CD4-positive, alpha-beta T cell treated with Interleukin-17A for 4 hours (primary cell): ENCODE measurements at places on chromosomes 1 and 21.
A peak's percentile ranks its signal among the peaks of the same experiment; 100 is the strongest.

GRCh38 chr1:155008015-155008941 lies 5.7 kb downstream of the ZBTB7B start:
- DNase-seq: peak; percentile 75

- no peak for DNase-seq
These were observed 28.2 kb downstream of the GPBP1L1 start for GRCh38 chr1:45658171-45658570.

GRCh38 chr1:59266180-59266926 lies 30.5 kb upstream of the FGGY start:
- DNase-seq: no peak

DNA sequence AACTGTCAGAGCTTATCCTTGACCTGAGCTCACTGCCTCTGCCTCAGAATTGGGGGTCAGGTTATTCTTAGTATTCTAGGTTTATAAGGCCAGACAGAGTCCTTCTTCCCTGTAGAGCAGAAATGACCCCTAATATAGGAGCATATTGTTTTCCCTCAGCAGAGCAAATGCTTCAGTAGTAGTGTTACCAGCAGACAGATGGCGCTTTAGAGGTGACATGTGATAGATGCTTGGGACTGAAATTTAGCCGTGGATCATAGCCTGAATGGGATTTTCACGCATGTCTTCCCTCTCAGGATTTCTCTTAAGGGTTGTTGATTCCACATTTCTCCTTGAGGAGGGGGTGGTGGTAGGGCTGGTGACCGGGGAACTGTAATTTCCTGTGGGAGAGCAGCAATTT lies 24.5 kb downstream of the ADARB1 start:
- DNase-seq: no peak

- DNase-seq: no peak
These were observed 63.1 kb downstream of the ZNF281 start for GRCh38 chr1:200346700-200347099.

DNA sequence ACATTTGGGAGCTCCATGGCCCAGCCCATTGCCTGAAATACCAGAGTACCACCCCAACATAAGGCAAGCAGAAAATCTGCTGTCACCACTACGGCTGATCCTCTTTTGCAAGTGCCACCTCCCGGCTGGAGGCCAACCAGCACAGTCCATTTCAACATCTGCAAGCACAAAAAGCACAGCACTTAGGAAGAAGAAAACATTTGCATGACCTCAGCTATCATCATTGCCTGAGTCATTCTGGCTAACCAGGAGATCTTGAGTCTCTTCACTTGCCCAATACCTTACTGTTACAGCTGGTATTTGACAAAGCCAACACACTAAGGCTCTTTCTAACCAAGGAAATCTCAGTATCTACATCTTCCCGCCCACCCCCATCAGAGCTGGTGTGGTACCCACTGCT lies 55.9 kb downstream of the NEK7 start:
- DNase-seq: no peak

DNA sequence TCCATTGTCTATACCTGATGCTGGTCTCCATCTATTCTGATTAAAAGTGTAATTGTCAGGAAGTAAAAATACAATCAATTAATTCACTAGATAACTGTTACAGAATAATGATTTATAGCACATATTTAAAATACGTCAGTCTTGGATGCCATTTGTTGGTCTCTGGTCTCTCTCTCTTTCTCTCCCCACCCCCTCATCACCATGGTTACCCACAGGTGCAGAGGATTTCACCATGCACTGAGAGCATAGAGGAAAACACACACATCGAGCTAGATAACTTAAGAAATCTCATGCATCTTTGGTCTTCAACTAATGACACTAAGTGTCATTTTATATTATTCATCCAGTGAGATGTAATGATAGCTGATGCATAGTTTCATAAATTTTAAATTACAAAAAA lies 33.4 kb downstream of the LRRC53 start:
- no peak for DNase-seq

- DNase-seq: no peak
These were observed 16.1 kb downstream of the ADORA1 start for GRCh38 chr1:203143641-203144040.

GRCh38 chr1:156135930-156136871 lies 17.2 kb upstream of the SEMA4A start:
- no peak for DNase-seq

DNA sequence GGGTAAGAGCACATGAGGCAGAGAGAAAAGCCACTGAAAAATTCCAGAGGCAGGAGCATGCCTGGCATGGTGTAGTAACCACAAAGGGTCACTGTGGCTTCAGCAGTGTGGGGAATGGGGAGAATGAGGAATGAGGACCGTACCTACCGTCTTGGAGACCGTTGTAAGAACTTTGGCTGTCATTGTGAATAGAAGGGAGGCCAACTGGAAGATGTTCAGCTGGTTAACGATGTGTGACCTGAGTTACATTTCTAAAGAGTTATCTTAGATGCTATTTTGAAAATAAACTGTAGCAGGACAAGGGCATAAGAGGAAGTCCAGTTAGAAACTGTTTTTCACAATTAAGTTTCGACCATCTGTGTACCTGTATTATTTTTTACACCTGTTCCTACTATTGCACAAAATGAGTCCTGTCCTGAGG lies 365.5 kb upstream of the SGIP1 start:
- DNase-seq: no peak

- DNase-seq: no peak
These were observed 78.3 kb downstream of the VPS26C start for GRCh38 chr21:37188825-37189224.

DNA sequence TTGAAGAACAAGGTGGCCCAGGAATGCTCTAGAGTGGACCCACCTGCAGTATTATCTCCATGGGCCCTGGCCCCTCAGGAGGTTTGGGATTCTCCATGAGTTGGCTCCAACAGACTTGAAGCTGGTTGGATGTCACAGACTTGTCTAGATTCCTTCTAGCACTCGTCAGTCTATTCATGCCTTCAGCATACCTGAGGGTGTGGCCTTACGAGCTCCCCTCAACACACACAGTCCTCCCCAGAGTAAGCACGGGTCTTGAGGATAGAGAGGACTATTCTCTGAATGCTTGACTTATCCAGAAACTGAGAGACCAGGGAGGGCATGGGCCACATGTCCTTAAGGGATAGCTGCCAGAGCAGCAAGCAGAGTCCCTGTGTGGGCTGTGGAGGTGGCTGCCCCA lies 45.9 kb upstream of the COL6A1 start:
- DNase-seq: no peak

GRCh38 chr1:185969028-185969427 lies 234.8 kb downstream of the HMCN1 start:
- no peak for DNase-seq

GRCh38 chr1:53237638-53238037 lies 680 bp downstream of the MAGOH start:
- DNase-seq: no peak

DNA sequence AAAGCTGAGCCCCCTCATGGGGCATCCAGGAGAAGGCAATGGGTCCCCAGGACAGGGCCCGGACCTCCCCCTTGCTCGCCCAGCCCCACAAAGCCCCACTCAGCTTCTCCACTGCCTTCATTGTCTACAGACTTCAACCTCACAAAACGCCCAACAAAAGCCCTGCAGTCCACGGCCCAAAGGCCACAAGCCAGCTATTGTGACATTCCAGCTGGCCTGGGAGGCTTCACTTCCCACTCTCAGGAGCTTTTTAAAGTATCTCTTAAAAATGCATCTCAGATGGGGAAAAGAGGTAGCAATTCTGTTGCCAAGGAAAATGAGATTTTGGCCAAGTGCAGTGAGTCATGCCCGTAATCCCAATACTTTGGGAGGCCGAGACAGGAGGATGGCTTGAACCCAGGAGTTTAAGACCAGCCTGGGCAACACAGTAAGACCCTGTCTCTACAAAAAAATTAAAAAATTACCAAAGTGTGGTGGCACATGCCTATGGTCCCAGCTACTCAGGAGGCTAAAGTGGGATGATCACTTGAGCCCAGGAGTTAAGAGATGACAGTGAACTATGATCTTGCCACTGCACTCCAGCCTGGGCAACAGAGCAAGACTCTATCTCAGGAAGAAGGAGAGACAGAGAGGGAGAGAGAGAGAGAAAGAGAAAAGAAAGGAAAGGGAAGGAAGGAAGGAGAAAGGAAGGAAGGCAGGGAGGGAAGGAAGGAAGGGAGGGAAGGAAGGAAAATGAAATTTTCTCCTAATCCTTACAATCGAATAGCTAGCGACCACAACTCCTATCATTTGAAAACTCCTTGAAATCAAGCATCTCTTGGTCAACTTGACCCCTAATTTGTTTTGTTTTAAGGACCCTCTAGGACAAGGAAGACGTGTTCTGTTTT lies 31.4 kb upstream of the TARDBP start:
- no peak for DNase-seq

- DNase-seq: no peak
These were observed 6.6 kb downstream of the FMO1 start for GRCh38 chr1:171254859-171255258.

DNA sequence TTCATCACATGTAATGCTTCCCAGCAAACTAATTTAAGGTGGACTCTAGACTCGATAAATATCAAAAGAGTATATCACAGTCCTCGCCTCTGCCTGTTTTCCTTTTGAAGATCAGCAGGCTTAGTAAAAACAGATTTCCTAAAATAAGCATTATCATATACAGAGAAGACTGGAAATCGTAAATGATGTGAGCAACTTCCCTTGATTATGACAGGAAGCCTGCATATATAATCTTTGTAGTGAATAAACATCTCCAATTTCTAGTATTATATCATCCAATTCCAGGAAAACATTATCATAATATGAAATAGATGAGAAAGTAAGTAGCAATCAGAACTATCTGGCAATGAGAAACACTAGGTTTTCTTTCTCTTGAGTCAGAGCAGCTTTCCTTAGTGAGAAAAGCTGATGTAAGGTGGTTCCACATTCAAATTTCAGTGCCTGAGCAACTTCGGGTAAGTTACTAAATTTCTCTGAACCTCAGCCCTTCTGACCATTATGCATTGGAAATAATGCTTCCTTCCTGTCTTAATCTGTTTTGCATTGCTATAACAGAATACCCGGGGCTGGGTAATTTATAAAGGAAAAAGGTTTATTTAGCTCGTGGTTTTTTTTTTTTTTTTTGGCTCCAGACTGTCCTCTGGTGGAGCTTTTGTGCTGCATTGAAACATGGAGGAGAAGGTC lies 12.6 kb upstream of the POU2F1 start:
- no peak for DNase-seq

GRCh38 chr1:82073071-82073470 lies 272.3 kb downstream of the ADGRL2 start:
- no peak for DNase-seq

- no peak for DNase-seq
These were observed 260.5 kb downstream of the MATN1 start for GRCh38 chr1:30462826-30463425.

DNA sequence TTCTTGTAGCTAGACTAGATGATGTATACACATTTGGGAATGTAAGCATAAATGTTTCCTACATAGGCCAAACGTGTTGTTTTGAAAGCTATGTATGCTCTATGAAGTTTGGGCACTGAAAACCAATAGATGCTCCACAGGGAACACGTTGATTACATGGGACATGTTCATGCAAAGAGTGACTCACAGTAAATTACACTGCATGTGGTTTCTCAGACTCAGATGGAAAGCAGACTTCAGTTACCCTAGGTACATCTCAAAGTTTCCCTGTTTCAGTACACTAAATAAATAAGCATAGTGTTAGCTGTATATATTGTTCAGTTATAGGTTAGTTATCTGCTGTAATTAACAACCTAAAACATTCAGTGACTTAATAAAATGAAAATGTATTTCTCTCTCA lies 301.9 kb upstream of the RUNX1 start:
- DNase-seq: no peak

- no peak for DNase-seq
These were observed 51.9 kb downstream of the KLHDC7A start for GRCh38 chr1:18532390-18533170.

- DNase-seq: no peak
These were observed 49.6 kb downstream of the HSF2BP start for GRCh38 chr21:43609501-43610340.

- no peak for DNase-seq
These were observed 4.5 kb upstream of the PRAMEF12 start for GRCh38 chr1:12769031-12769430.

DNA sequence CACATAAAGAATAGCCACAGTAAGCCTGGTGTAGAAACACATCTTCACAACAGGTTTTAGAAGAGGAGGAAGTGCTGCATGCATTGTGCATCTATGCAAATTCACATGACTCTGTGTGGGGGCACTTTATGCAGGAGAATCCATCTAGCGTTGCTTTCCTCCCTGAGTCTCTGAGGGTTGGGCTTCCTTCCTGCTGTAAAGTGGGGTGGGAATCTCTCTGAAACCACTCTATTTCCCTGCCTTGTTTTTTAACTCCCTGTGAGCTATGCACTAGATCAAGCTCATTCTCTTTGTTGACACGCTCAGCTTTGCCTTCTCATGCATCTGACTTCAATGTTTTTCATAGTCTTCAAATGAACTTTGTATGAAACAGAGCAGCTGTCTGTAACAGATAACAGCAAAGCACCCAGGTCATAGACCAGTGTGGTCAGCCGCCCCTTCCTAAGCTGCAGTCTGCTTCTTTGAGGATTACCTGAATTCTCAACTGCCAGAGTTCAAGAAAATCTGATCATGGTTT lies 102.7 kb upstream of the DPH5 start:
- peak; percentile 63 for DNase-seq

- no peak for DNase-seq
These were observed 36.6 kb downstream of the SRRM1 start for GRCh38 chr1:24679725-24680124.

- DNase-seq: no peak
These were observed 381.4 kb upstream of the PROX1 start for GRCh38 chr1:213606252-213606820.

GRCh38 chr1:53001128-53001527 lies 60.9 kb upstream of the PODN start:
- no peak for DNase-seq

DNA sequence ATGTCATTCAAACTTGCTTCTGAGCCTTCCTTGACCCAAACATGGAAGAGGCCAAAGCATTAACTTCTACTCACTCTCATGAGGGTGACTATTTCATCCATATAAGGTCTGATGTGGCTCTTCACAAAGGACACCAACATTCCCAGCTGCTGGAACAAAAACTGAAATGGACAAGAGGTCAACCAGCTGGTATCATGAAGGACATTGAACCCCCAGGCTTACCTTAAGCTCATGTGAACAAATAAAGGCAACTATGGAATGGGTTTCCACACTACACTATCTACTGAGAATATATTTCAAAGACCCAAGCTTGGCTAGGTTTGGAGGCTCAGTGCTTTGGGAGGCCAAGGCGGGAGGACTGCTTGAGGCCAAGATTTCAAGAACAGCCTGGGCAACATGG lies 26.9 kb downstream of the ANGPTL7 start:
- DNase-seq: no peak

- DNase-seq: no peak
These were observed 46.8 kb downstream of the NPHP4 start for GRCh38 chr1:5945445-5945844.

DNA sequence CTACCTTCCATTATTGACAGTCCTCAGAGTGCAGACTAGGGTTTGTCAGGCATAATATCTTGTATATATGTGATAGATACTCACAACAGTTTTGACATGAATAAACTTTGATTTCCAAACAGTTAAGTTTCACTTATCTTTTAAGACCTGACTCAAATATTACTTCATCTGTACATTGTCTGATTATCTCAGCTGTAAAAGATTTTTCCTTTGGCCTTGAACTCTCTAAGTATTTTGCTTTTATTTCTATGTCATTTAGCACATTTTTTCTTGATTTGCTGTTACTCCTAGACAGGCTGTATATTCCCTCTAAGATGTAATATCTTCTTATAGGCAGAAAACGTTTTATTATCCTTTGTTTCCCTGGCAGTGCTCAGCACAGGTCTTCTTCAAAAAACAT lies 65.6 kb upstream of the DMRTA2 start:
- no peak for DNase-seq
